A549 (cell line): ENCODE measurements at places on chromosomes 7 and 10.

DNA sequence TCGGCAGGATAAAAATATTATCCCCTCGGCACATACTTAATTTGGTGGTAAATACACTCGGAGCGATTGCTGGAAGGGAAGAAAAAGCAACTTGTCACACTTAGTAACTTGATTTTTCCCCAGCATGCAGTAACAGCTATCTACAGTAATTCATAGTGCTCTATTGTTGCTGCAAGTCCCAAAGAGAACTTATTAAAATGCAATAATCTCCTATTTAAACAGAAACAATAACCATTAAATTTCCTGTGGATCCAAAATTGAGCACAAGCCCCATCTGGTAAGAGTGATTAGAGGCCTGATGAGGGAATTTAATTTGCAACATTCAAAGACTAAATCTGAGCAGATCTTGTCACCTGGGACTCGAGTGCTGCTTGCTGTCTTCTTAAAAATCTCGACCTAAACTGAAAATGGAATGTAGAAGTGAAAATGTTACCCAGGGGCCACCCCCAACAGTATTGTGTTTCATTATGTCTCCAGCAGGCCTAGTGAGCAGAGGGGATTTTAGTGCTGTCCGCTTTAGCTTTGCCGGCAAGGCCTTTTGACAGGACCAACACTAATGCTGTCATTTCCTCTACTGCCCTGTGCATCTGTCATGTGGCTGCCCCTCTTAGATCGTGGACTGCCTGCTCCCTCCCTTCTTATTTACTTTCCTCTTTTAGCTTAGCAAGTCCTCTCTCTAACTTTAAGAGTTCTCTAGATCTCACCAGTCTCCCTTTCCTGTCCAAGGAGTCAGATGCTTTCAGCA, 639.7 kb downstream of the AUTS2 start:
- no peak for DNase-seq

DNA sequence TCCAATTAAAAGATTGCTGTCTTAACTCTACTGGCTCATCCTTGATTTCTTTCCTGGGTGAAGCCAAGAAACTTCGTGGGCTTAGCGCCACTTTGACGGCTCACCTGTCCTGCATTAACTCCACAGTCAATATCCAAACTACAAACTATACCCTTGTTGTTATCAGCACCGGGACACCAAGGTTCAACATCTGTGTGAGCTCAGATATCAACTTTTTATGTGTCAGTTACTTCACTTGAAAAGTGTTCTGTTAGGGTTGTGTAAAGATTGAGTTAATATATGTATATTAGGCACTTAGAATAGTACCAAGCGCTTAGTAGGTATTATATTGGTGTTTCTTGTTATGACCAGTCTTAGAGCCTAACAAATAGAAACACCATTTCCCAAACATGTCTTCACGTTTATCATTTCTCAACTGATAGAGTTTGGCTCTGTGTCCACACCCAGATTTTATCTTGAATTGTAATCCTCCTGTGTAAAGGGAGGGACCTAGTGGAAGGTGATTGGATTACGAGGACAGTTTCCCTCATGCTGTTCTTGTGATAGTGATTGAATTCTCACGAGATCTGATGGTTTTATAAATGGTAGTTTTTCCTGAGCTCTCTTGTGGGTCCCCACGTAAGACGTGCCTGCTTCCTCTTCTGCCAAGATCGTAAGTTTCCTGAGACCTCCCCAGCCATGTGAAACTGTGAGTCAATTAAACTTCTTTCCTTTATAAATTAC, 19.0 kb upstream of the ST8SIA6 start:
- DNase-seq: no peak

DNA sequence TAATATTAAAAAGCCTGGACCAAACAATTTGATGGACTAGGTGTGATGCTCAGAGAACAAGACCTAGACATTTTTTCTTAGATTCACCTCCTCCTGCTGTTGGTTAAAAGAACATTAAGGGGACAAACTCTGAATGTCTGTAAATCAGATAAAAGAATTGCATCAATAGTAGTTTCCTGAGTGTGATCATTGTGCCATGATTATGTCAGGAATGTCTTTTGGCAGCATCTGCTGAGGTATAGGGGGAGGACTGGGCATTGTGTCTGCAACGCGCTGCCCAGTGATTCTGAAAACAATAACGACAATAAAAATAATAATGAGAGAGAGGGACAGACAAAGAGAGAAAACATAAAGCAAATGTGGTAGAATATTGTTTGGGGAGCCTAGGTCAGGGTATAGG, 6.9 kb downstream of the C7orf57 start:
- DNase-seq: no peak

DNA sequence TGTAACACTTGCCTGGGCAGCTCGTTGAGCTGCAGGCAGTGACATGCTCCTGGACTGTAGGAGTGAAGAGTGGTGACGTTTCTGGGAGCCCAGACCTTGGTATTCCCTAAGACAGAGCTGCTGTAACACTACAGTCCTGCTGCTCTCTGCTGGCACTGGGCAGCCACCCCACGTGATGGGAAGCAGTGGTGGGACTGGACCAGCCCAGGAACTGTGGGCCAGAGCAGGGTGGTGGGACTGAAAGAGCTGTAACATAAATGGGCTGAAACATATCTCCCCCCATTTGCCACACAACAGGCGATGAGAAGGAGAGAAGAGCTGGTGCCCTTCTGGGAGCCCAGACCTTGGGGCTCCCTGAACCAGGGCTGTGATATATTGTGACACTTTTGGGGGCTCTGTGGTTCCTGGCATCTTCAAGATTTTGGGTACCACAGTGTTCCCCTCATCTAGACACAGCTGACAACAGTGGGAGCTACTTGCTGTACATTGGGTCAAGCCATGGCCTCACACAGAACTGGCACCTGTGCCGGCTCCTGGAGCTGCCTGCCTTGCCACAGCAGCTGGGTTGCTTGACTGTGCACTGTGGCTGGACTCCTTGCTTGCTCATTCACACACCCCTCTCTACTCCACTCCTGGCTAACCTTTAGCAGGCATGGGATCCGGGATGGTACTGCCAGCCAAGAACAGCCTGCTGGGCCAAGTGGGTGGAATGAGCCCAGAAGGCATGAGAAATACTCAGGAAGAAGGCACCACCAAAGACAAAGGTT, 161.3 kb upstream of the PCDH15 start:
- DNase-seq: no peak

GRCh38 chr7:51128545-51129435, 187.8 kb downstream of the COBL start:
- no peak for DNase-seq

GRCh38 chr7:43244232-43244631, 131.8 kb downstream of the HECW1 start:
- no peak for DNase-seq

GRCh38 chr10:79447911-79448731, 2.7 kb upstream of the ZCCHC24 start:
- no peak for DNase-seq

DNA sequence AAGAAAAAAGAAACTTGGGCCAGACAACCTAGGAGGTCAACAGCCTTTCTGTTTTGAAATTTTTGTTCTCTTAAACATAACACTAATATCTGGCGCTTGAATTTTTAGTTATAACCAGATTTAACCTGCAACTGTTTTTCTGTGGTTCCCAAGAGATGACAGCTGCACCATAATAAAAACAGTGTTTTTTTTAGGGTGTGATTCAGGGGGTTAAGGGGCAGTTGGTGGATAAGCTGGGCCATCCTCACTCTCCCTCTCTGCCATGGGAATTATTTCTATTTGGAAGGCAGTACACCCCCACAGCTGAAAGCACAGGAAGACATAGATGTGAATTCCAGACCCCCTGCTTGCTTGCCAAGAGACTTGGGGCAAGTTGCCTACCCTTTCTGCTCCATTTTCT, 20.1 kb upstream of the TM9SF3 start:
- no peak for DNase-seq

GRCh38 chr7:47661051-47661714, 79.3 kb upstream of the TNS3 start:
- no peak for DNase-seq

- no peak for DNase-seq
Measured at GRCh38 chr7:135803143-135803542, 54.5 kb upstream of the FAM180A start.

DNA sequence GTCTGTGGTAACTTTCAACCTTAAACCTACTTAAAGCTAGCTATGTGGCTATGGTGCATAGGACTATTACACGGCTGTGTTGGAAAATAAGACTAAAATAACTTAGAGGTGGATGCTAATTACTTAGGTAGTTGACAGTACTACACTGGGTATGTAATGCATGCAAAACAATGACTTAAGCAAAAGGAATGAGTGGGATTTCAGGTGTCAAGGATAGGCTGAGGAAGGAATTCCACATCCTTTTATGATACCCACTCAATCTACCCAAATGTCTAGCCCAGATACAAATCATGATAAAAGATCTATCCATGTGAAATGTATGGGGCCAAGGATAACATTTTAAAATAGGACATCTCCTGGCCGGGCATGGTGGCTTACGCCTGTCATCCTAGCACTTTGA, 13.9 kb downstream of the CDNF start:
- no peak for DNase-seq

DNA sequence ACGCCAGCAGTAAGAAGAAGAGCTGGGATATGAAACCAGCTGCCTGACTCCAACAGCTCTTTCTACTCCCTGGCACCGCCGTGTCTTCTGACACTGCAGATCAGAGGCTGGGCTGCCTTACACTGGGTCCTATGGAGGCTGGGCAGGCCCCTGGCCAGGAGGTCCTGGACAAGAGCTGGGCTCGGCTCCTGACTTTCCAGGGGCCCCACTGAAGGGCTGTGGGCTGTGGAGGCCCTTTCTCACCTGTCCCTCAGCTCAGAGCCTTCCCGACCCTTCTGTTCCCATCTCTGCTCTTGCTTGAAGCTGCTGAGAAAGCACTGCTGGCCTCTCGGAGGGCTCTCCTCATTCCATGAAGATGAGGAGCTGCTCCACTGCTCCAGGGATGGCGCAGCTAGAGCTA, 85.9 kb upstream of the UNC5B start:
- DNase-seq: no peak

DNA sequence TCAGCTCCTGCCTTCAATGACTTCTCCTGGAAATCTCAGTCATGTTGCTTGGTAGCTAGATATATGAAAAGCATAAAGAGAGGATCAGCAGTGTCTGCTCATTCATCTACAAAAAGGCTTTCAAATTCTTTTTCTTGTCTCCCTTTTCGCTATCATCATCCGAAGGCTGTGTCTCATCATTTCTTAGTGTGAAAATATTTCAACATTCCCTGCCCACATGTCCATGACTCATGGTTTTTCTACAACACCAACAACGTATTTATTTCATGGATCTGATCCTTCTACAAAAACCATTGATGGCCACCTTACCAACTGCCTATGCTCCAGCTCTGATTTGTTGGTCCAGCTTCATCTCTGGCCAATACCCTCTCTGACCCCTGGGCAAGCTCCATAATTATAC, 472.5 kb upstream of the GHITM start:
- DNase-seq: no peak

DNA sequence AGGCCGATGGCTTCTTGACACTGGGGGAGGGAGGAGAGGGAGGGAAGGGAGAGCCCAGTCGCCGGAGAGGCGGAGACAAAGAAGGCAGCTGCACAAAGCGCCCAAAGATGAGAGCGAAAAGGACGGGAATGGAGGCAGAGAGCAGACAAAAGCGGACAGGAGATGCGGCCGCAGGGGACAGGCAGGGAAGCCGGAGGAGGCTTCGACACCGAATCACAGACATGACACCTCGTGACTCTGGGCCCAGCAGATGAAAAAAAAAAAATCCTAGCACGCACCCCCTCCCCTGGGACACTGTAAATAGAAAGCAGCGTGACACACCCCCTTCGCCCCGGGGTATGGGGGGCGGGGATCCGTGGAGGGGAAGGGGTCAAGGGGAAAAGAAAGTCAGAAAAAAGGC, 976 bp downstream of the NAT16 start:
- no peak for DNase-seq

GRCh38 chr10:97178074-97178473, 7.7 kb downstream of the SLIT1 start:
- DNase-seq: no peak

GRCh38 chr10:69473304-69473990, 22.2 kb downstream of the TSPAN15 start:
- DNase-seq: no peak

DNA sequence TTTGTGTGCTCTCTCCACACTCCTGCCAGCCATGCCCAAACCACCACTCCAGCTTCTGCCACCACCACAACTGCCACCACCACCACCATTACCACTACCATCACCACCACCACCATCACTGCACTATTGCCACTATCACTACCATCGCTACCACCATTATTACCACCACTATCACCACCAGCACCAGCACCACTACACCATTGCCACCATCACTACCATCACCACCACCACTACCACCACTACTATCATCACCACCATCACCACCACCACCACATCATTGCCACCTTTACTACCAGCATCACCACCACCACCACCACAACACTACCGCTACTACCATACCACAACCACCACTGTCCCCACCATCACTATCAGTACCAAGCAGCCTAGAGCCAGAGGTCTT, 26.0 kb upstream of the ZNF800 start:
- no peak for DNase-seq

- DNase-seq: no peak
Measured at GRCh38 chr7:27532314-27532713, 130.4 kb downstream of the HIBADH start.

DNA sequence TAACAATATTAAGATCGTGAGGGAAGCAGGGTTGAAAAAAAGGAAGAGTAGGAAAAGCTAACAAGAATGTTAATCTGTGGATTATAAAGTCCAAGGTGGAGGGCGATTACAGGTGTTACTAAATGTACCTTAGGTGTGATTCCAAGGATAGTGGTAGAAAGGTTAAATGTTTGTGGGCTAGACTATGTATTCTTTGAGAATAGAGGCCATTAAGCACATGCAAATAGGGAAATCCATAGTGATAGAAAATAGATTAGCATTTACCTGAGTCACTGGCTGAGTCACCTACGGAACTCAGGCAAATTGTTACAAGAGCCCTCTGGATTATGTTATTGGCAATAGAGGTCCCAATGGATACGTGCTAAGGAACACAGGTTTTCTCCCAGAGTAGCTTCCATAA, 9.0 kb downstream of the MGAM2 start:
- DNase-seq: no peak

DNA sequence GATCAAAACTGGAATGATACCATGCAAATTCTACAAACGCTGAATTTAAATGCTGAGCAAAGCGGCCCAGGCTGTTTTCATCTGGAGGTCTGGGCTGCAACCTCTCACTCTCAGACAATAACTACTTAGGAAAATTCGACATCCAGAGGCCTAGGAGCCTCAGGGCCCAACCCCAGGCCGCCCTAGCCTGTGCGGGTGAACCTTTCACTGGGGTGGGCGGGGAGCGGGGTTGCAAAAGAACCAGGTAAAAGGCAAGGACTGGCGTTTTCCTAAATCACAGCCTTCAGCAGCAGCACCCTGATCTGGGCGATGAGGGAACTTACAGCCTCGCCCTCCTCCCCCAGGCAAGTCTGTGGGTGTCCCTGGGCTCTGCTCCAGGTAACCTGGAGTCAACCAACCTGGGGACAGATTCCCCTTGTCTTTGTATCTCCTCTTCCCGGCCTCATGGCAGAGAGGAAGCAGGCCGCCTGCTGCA, 33.4 kb downstream of the CALML5 start:
- DNase-seq: no peak

- no peak for DNase-seq
Measured at GRCh38 chr10:75922435-75922834, 491.0 kb downstream of the LRMDA start.

GRCh38 chr10:103333934-103334520, 16.9 kb downstream of the PCGF6 start:
- DNase-seq: peak; percentile 35

- DNase-seq: no peak
Measured at GRCh38 chr10:58243269-58243668, 24.4 kb downstream of the IPMK start.
